ENCODE measurements at places on chromosomes 6 and 20.

DNA sequence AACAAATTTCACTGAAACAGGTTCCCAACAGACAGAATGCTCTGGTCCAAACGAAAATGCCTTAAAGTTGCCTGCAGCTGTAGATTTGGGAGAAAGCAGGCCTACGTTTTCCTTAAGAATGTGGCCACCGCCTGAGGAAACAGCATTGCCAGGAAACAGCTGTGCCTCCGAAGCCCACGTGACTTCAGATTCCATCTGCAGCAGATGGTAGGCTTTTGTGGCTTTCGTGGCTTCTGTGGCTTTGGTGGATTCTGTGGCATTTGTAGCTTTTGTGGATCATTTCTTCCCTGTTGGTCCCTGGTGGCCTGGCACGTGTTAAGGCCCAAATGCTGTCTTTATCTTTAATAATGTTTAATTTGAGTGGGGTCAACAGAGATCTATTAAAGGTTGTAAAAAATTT is 222.9 kb downstream of the TTLL2 start:
- no peak for DNase-seq

GRCh38 chr20:51022227-51022802 is 592 bp downstream of the KCNG1 start:
- DNase-seq = no peak

GRCh38 chr6:33716890-33717632 is 5.6 kb upstream of the UQCC2 start:
- DNase-seq = no peak

DNA sequence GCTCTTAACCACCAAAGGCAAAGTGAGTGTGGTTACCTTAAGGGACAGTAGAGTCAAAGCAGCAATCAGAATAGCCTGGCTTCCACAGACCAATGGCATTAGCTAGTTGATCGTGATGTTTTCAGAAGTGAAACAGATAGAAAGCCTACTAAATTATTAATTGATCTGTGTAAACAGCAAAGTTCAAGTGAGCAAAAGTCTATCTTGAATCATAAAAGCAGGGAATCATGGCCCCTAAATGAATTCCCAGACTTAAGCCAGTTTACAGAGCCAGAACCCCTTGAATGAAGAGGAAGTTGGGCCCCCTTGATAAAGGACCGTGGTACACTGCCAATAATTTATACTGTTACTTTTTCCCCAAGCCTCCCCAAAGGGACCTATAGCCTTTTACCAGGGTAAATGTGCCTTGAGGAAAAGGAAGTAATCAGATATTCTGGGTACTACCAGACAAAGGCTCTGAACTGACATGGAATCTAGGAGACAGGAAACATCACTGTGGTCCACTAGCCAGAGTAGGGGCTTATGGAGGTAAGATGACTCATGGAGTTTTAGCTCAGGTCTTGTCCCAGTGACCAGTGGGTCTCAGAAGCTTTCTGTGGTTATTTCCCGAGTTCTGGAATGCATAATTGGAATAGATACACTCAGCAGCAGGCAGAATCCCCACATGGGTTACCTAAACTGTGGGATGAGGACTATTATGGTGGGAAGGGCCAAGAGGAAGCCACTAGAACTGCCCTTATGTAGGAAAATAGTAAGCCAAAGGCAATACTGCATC is 317.5 kb downstream of the CD83 start:
- DNase-seq = no peak

GRCh38 chr6:119407156-119407555 is 57.6 kb upstream of the MAN1A1 start:
- DNase-seq = no peak

DNA sequence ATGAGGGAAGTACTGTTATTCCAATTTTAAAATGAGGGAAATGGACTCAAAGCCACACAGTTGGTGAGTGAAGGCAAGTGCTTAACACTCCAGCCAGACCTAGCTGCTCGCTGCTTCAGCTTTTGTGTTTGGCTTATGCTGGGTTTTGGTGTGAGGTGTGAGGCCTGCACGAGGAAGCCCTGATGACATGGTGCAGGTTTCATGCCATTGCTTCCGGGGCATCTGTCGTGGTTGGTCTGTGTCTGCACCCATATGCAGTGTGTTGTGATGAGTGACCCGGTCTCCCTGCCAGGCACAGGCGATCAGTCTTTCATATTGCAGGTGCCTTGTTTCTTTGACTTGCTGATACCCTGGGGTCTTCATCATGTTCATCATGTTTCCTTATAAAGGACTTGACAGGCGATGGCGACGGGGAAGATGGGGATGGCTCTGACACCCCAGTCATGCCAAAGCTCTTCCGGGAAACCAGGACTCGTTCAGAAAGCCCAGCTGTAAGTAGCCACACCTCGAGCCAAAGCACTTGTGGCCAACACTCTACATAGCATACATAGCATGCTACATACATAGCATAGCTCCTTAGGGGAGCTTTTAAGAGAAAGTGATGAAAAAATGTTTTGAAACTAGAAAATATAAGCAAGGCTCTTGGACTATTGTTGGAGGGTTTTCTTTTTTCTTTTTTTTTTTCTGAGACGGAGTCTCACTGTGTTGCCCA is 22.3 kb downstream of the DNMT3B start:
- DNase-seq = no peak

- DNase-seq = no peak
Observed at GRCh38 chr6:80003826-80004172, 650 bp upstream of the TTK start.

All from cerebellar nuclear complex (tissue), 1 donor.